ENCODE measurements at places on chromosomes 5 and 9. TPM values are rescaled to one million over a fixed set of nuclear protein-coding genes. Genes with fewer than 3 reads are reported as not detected.

NUDT12 gene
- total RNA-seq = 12.7 TPM

PCDHGB4 gene
- total RNA-seq = 4.6 TPM

DMRT2 gene
- total RNA-seq = not detected

SLC6A18 gene
- total RNA-seq = not detected

PPP3R2 gene
- not detected for total RNA-seq

ITGA2 gene
- 19.0 TPM for total RNA-seq

ASPN gene
- 2.1 TPM for total RNA-seq

MOCS2 gene
- total RNA-seq = 56.0 TPM

IL13 gene
- total RNA-seq = not detected

Measured in myometrial cell (primary cell).